ENCODE measurements at places on chromosomes 16 and 17.

- no peak for DNase-seq
Measured at GRCh38 chr16:88507231-88507743, 54.2 kb downstream of the ZFPM1 start.

DNA sequence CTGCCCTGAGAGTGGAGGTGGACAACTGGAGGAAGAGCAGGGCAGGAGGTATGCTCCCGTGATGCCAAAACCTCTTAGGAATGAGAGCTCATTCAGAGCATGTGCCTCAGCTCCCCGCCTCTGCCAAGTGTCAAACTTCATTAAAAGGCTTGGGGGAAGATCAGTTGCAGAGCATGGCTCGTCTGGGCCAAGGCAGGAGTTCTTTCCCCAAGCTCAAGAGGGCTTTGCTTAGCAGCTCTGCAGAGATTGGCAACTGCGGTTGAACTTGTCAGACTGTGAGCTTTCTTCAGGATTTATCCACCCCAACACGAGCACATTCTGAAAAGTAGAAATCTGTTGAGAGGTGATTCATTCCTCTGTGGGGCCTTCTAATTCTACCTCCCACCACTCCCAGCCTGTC is 248.1 kb downstream of the HS3ST3A1 start:
- peak; percentile 19 for DNase-seq

DNA sequence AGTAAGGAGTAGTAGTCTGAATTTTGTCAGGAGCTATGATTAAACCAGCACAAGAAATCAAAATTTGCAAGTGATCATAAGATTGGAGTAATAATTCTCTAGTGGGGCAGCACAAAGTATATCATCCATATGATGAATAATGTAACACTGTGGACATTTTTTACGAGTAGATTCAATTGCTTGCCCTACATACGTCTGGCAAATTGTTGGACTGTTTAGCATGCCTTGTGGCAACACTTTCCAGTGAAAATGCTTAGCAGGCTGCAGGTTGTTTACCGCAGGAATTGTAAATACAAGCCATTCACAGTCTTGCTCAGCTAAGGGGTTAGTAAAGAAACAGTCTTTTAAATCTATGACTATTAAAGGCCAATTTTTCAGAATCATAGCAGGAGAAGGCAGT is 35.7 kb downstream of the ATF7IP2 start:
- no peak for DNase-seq

- DNase-seq: no peak
Measured at GRCh38 chr16:12547608-12547922, 256.1 kb downstream of the CPPED1 start.

DNA sequence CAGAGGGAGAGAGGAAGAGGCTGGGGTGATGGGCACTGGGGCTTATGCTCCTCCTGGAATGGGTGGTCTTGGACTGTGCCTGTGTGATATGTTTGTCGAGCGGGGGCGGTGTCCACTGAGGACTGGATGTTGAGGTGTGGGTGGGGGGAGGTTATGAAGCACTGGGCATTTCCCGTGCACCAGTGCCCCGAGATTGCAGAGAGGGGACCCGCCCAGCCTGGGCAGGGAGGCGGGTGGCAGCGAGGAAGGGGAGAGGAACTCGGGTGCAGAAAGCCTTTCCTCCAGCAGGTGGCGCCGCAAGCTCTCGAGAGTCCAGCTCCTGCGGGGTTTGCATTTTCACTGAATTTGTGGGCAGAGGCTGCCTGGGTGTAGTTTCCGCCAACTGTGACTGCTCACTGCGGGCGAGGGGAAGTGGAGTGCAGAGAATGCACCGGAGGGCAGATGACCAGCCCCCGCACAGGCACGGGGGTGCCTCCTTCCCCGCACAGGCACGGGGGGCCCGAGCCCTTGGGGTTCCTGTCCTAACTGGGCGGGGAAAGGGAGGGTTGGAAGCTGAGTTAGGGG is 190.6 kb downstream of the SEC14L1 start:
- peak; percentile 84 for DNase-seq

GRCh38 chr17:80254396-80255251 is 6.0 kb upstream of the RNF213 start:
- peak; percentile 93 for DNase-seq

DNA sequence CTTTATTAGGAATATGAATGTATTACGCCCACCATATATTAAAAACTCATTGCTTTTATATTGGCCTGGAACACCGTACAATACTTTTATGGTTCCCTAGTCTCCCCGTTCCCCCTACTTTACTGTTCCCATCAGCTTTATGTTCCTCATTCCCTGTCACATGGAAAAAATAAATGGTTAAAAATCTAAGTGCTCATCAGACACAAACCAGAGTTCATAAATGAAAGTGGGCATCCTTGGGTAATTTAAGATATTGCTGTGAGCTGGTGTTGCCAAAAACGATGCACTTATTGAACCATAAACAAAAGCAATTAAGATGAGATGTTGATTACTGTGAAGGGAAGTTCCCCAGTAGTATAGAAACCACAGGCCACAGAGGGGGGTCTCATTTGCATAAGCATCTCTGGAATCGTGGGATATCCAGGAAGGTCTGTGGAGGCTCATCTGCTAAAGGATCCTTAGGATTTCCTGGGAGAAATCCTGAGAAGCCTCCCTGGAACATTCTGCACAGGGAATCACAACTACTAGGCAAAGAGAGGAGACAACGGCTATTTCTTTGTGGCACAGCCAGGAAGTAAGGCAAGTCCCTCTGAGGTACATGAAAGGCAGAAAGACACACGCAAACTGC is 591.4 kb upstream of the CDH11 start:
- no peak for DNase-seq

DNA sequence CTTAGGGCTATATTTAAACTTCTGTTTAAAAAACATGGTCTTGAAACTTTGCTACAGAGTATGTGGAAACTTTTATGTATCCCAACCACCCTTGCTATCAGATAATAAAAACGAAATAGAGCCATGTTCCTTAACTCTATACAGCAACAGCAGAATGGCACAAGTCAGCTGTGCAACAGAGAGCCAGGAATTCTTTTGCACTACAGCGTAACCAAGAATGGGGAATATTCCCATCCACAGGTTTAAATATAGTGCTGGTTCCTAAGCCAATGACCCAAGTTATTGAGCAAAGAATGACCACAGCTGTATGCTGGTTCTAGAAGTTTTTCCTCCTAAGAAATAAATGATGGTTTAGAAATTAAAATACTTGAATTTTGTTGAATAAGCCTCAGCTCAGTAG is 33.1 kb downstream of the SETD6 start:
- no peak for DNase-seq

GRCh38 chr17:28041844-28042656 is 427 bp upstream of the NLK start:
- DNase-seq: peak; percentile 29

DNA sequence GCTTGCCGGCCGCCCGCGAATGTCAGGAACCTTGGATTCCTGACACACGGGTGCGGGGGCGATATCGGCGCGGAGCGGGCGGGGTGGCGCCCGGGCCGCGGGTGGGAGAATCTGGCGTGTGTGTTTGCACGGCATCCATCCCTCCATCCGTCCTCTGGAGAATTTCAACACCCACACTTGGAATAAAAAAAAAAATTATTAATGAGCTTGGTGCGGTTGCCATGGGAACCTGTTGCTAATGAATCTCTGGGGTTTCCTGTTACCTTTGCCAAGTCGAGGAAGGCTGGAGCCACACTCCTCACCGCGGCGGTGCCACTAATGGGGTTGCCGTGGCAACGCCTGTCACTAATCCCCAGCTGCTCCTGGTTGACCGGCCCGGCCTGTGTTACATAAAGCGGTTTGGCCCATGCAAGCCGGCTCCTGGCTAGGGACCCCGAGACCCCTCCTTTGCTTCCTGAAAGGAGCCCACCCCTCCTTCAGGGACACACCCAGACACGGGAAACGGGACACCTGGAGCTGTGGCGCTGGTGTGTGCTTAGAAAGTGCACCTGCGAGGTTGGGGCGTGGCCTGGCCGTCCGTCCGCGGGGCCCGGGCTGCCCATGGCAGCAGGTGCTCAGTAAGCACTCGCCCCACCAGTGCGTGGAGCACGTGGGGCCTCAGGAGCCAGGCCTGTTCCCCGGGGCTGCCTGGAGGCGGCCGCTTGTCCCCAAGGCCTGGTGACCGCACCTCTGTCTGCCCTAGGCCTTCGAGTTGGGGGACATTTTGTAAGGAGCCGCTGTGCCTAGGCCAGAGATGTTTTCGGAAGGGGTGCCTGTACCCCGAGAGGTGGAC is 14.6 kb downstream of the CACNA1H start:
- DNase-seq: no peak

DNA sequence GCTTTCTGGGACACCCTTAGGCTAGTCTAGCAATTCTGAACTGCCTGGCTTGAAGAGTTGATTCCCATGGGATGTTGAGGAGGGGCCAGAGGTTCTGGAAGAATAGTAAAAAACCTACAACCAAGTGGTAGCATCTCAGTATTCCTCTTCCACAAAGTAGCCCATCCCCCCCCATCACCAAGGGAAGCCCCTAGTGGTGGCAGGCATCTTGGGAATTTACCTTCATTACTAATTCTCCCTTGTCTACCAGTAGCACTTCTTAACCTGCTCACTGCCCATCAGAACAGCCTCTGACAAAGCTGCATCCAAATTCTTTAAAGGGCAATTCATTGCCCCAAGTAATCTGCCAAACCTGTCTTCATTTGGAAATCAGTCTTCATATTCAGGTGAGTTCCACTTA is 12.8 kb upstream of the RAB11FIP4 start:
- no peak for DNase-seq

DNA sequence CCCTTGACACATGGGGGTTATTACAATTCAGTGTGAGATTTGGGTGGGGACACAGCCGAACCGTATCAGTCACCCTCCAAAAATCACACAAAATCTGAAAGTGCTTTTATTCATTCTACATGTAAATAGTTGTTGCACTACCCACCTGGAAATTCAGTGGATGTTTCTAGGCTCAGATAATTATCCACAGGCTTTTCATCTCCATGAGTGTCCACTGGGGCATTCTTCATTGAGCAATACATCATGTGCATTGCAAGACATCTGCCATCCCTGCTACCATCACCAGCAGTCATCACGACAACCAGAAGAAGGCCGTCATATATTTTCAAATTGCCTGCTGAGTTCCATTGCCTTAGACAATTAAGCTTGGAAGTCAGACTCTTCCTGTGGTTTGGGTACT is 330.8 kb downstream of the WWOX start:
- no peak for DNase-seq

All from iris pigment epithelial cell (primary cell).